Activated naive CD4-positive, alpha-beta T cell (primary cell): ENCODE measurements at places on chromosomes 1 and 21.

DNA sequence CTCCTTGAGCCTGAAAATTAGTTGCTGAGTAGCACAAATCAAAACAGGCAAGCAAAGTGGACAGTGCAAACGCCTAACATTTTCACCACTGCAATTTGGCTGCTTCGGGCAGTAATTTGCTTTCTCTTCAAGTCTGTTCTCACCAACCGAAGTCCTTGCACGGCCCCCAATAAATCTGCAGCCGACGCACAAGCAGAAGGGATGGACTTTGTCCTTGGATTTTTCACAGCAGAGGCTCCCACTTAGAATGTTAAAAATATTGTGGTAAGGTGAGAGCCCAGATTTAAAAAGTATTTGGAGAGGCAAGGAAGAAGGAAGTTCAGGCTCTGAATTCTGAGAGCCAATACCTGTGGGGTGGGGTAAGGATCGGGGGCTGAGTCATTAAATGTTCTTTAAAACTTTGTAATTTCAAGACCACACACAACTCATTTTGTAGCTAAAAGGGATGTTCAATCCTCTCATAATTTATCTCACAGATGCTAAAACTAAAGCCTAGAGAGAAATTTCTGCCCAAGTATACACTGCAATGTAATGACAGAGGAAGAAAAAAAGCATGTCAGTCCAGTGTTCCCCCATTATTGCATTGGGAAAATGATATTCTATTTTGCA lies 6.2 kb downstream of the CD247 start:
- DNase-seq: no peak

GRCh38 chr1:108830119-108831008 lies 26.5 kb downstream of the AKNAD1 start:
- no peak for DNase-seq

DNA sequence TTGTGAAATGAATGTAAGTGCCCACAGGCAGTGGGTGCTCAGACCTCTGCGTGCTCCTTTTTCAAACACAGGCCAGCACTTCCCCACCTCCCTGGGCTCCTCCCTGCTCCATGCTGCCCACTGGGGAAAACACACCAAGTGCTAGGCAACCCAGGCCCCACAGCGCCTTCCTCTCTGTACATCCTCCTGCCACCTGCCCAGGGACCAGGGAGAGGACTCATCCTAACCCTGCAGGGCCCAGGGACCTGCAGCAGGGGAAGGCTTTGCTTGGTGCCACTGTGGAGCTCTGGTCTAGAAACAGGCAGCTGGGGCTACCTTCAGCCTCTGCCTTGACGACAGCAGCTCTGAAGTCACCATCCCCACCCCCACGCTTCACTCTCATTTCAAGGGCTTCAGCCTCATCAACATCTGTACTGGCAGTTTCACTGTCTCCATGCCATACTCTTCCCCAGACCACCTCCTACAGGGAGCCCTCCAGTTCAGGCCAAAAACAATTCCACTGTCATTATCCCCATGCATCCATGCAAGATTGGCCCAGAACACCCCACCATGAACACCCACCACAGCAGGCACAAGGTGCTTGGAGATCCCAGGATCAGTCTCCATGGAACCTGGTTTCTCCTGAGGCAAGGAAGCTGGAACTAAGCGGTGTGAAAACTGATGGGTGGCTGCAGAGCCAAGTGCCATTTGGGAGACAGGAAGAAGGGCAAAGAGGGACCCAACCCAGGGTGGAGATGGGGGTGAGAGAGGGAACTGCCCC lies 1.1 kb downstream of the IGSF8 start:
- DNase-seq: no peak

GRCh38 chr1:210360852-210361477 lies 32.3 kb downstream of the HHAT start:
- no peak for DNase-seq

DNA sequence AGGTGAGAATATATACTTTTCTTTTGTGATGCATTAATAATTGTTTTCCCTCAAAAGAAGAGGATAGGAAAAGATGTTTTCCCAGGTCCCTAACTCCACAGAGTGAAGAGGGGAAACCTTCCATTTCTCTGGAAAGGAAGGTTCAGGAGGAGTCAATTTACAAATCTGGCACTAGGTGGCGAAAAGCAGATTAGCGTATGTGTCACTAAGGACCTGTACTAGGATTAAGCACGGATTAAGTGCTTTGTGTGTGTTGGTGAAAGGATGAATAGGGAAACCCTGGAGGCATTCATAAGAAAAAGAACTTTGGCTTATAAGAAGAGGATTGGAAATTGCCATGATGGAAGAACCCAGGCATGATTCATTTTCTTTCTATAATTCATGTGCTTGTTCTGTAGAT lies 410.1 kb upstream of the PLXNA2 start:
- DNase-seq: no peak

DNA sequence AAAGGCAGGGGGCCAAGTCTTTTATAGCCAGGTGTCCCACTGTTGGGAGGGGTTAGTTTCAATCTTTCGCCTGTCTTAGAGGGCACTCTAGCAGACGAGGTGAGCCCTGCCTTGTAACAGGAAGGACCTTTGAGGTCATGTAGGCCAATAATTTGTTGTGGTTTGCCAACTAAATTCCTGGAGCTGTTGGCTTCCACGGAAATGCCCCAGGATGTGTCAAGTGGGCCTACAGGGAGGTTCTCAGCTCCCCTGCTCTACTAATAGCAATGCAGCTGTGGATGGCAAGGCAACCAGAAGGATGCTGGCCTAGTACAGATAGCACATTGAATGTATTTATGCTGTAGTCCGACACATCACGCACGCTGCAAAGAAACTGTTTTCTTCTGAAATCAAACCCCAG lies 22.3 kb upstream of the CASQ2 start:
- DNase-seq: no peak

DNA sequence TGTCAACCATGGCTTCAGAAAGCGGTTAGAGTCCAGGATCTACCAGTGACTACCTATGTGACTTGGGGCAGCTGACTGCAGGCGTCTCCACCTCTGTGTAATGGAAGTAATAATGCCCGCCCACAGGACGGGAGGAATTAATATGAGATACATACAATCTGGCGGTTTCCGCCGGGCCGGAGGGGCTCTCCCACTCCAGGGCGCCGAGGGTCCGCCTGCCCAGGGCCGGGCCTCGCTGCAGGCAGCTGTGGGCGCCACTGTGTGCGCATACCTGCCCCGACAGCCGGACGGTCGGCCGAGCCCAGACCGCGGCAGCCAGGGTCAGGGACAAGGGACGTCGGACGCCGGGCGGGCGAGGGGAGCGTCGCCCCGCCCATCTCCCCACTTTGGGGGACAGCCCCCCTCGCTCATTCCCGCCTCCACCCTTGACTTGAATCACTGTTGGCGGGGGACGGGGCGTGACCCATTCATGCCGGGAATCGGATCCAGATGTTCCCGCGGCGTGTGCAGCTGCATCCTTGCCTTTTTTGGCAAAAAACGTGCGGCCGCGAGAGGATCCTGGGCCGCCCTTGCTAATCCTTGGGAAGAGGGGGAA lies 6.0 kb upstream of the SF3A3 start:
- DNase-seq: no peak

DNA sequence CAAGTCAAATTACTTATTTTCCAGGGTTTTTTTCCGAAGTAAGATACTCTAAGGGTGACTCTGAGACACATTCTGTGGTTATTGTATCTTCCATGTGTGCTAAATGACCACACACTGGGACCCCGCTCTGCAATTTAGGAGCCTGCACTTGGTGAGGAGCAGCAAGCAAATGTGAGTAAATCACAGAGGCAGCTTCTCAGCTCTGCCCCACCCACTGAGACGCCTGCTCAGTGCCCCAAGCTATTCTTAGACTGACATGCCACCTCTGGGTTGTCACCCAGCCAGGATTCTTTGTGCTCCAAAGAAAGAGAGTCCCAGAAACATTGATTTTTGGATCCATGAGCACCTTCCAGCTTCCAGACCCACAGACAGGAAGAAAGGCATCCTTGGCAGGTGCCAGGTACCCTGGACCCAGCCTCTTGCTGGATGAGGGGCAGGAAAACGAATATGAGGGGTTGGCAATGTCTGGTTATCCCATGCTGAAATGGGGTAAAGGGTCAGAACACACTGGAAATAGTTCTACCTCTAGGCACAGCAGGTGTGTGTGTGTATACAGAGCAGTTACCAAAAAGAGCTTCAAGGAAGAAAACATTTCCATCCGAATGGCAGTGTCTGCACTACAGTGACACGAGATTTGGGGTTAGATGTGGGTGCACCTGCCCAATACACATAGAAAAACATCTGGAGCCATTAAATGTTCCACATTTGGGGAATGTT lies 41.2 kb downstream of the TNR start:
- DNase-seq: no peak

DNA sequence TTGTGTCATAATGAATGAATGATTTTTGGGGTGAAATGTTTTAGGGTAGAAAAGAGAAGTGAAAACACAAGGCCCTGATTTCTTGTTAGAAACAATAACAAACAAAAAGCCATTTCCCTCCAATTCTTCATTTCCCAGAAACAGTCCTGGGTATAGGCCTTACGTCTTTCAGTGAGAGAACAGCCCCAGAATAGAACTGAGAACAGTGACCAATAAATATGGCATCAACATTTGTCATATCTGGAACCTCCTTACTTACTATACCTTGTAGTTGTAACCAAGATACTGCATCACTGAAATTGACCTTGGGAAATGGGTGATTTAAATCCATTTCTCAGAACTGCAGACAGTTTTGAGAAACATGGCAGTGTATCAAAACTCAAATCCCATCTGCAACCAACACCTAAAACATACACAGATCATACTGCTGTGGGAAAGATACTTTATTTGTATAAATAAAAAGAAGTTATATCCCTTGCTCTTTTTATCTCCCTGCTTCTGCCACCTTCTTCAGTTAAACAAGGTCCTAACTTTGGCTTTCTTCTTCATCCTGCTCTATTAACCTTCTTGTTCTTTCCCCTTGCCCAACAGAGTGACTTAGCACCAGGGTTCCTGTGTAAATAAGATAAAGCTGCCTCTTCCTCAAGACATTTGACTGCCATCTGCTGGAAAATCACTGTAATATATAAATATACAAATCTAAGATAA lies 19.5 kb downstream of the XKR8 start:
- DNase-seq: no peak

- DNase-seq: no peak
Measured at GRCh38 chr1:231106347-231106746, 55.5 kb upstream of the TRIM67 start.

DNA sequence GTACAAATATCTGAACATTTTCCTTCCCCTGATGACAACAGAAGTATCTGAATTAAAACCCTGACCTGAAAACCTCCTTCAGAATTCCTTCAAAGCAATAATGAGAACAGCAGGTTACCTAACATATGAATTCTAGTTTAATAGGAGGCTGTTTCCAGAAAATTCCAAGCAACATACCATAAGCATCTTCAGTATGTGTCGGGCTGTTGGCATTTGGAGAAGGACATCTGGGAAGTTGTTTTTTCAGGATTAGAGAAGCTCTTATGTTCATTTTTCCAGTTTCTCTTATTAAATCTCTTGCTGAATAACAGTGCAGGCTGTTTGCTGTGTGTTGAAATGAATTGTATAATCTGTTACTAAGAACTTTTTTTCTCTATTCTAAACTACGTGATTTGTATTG lies 101.5 kb downstream of the PLA2G4A start:
- no peak for DNase-seq

DNA sequence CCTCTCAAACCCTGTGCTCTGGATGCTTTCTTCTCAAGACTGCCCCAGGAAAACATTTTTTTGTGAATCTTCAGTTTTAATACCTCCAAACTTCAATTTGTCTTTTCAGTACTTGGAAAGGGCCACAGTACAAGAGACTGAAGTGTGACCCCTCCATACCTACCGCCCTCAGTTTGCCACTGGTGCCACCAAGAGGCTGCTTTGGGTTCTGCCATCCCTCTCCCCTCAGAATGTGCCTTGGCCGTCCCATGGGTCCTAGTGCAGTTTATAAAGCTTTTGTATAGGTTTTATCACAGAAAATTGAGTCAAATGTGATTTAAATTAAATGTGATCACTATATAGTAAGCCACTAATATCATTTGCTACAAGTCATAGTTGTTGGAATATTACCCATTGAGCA lies 60.8 kb upstream of the PGD start:
- no peak for DNase-seq

GRCh38 chr1:226202246-226202645 lies 15.7 kb upstream of the ACBD3 start:
- no peak for DNase-seq

- no peak for DNase-seq
Measured at GRCh38 chr1:203183828-203184227, 2.7 kb downstream of the CHI3L1 start.

- no peak for DNase-seq
Measured at GRCh38 chr1:94130851-94131595, 10.1 kb upstream of the ABCA4 start.

GRCh38 chr21:36310016-36310415 lies 10.0 kb upstream of the MORC3 start:
- DNase-seq: no peak

- DNase-seq: peak; percentile 14
Measured at GRCh38 chr1:233294913-233295236, 650 bp downstream of the PCNX2 start.

GRCh38 chr21:35316456-35316855 lies 267.4 kb upstream of the RUNX1 start:
- DNase-seq: no peak
